ENCODE measurements at places on chromosomes 3 and 15. TPM values are rescaled to one million over a fixed set of nuclear protein-coding genes. Genes with fewer than 3 reads are reported as not detected.
A peak's percentile ranks its signal among the peaks of the same experiment; 100 is the strongest.

The FBN1 gene
- 0.75 TPM for total RNA-seq

The HTR3E gene
- not detected for total RNA-seq

The DNAH12 gene
- total RNA-seq = 0.20 TPM

The ANO10 gene
- 10.8 TPM for total RNA-seq

The TPRA1 gene
- 33.6 TPM for total RNA-seq

The SEMA5B gene
- total RNA-seq = 0.28 TPM

The UPK1B gene
- total RNA-seq = not detected

The DLEC1 gene
- 3.2 TPM for total RNA-seq

DNA sequence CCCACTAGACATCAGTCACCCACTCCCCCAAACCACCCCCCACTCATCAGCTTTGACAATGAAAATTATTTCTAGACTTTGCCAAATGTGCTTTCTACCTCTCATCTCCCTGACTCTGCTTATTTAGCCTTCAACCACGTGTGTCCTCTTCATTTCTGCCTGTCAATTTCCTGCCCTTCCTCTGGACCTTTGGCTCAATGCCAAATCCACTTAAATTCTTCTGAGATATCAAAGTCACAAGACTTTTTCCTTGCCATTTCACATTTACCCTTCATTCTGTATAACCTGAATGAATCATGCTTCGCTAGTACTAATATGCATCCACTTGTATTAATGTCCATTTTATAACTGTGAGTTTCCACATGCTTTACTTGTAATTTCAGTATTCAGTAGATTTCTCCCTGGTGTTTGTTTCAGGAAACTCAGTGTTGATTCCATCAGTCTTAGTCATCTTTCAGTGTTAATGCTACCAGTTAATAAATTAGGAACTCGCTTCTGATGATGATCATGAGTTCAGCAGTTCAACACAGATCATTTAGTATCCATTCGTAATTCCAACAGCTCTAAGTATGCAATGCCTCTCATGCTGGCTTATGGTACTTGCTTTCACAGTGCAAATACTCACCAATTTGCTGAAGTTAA is 128.2 kb upstream of the OSTN start:
- no peak for DNase-seq

DNA sequence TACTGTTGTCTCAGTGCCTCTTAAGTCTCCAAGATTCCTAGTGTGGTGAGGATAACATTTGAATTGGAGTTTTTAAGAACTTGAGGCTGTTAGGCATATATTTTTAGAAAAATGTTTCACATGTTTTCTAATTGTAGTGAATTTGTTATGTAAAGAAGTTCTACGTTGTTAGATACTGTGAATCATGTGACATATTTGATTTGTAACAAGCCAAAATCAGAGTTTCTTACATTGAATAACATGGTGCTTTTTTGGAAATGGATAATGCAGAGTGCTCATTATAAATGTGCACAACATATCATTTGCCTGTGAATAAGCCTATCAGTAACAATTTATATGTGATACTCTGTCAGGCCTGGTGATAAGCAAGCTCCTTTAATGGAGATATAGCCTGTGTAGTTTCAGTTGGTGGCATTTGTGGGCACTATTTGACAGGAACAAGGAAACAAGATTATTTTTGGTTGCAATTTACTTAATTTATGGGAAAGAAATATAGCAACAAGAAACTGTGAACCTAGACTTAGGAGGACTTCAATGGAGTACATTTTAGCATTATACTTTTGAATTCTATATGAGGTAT is 328.8 kb downstream of the ARPP21 start:
- DNase-seq = no peak

GRCh38 chr15:101242999-101243336 is 8.9 kb downstream of the CHSY1 start:
- DNase-seq = no peak

DNA sequence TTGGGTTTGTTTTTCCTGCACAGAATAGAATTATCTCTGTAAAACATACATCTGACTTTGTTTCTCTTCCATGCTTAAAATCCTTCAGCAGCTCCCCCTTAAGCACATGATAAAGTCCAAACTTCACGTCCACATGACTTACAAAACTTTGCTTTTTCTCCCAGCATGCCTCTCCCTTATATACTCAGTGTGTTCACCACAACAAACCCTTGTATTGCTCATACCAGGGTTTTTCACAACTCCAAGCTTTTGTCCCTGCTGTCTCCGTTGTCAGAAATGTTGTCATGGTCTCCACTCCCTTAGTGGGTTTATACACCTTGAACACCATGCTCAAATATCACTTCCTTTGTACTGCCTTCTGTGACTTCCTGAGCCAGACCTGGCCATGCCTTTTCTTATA is 91.1 kb upstream of the MITF start:
- DNase-seq = no peak

- no peak for DNase-seq
These were observed 95.7 kb downstream of the NSUN3 start for GRCh38 chr3:94158512-94158911.

DNA sequence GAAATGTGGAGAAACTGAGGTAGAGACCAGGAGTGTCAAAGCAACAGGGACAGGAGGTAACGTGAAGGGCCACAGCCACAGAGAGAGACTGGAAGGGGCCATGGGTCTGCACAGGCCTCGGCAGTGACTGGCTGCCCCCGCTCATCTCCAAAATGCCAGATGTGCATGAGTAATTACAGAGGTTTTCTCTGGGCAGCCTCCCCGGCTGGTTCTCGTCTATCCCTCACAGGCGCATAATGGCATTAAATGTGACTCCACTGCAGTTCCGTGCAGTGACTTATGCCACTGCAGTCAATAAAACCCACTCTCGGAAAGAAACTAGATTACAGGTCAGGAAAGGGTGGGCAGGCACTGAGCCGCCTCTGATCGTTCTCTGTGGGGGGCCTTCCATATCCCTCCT is 74.7 kb downstream of the WDR76 start:
- no peak for DNase-seq

- DNase-seq = peak; percentile 77
These were observed 228.0 kb downstream of the UACA start for GRCh38 chr15:70535071-70535954.

DNA sequence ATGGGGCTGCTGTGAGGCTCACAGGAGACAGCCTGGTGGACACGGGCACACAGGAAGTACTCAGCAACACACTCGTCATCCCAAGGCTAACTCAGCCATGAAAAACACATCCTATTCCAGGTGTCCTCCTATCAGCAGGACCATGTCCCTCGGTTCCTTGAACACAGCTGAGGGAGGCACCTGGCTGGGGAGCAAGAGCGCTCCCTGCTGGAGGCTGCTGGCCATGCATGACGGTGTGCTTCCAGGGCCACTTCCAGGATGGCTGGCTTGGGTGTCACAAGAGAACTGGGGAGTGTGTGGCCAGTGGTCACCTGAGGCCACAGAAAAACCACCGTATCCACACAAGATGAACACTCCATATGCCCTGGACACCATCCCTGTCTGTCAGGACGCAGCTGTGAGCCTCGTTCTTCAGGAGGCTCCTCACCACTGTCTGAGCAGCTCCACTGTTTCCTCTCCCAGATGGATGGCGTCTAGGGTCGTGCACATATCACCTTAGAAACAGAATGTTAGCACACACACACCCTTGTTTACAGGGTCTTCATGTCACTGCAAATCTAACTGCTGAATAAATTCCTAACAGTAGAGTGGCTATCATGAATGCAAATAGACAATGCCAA is 31.0 kb downstream of the POC1A start:
- peak; percentile 87 for DNase-seq

Measured in activated naive CD8-positive, alpha-beta T cell treated with anti-CD3 and anti-CD28 coated beads, Interleukin-2, amount 10 ng/mL, durations not matched to agents 7 days and 5 days (primary cell).